Fibroblast of pulmonary artery (primary cell): ENCODE measurements at places on chromosomes 4 and X.

GRCh38 chrX:74510401-74510800, 89.1 kb downstream of the SLC16A2 start:
- DNase-seq = no peak

DNA sequence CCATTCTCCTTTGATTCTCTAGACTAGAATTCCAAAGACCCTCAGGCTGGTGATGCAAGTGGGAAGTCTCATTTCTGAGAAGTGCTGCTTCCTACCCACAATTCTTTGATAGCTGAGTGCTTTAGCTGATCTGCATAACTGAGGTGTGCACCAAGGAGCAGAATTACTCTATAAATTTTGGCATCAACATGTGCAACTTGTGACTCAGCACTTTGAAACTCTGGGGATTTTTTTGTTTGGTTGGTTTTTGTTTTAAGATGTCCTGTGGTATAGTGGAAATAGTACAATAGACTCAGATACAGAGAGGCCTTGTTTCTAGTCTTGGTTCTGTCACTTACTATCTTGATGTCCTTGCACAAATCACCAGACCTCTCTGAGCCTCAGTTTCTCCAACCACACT, 148.4 kb downstream of the AR start:
- peak; percentile 41 for DNase-seq

GRCh38 chr4:94455081-94455480, 3.3 kb downstream of the PDLIM5 start:
- peak; percentile 88 for DNase-seq

DNA sequence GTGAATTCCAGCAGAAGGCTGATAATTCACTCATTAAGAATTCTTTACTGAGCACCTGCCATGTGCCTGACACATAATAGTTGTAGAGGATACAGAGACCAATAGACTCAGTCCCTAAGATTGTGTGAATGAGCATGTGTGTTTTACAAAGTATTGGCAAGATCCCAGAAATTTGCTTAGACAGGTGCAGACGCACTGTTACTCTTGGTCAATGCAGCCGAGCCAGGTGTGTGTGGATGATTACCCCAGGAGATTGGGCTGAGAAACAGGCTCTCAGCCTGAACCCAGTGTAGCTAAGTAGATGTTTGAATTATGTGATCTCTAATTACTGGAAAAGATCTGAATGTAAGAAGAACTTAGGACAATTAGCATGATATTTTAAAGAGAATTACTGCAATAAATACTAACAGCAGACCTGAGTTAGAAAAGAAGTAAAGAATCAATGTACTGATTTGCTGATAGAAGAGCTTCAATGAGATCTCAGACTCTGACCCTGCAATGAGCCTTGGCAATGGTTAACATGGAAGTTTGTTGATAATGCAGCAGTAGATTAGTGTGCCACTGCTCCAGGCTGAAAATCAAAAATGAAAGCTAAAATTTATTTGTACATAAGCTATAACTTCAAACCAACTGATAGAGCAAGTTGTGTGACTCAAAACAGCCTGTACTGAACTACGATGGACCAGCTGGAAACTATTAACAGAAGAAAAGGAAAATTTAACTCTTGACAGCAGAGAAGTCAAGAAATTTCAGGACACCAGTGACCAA, 32.2 kb upstream of the NDST4 start:
- no peak for DNase-seq

GRCh38 chr4:111717921-111718320, 427.3 kb upstream of the FAM241A start:
- no peak for DNase-seq

DNA sequence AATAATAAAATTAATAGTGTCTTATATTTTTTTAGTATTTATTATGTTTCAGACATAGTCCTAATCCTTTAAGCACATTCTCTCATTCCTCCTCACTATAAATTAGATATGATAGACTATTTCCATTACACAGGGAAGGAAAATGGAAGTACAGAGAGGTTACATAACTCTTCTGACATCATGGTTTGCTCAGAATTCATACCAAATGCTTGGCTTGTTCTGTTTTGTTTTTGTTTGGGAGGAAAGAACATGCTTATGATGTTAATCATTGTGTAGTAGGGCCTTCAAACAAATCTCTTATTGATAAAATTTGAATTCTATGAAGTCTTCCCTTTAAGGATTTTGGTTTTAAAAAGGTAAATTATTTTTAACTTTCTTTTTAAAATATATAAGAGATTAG, 59.5 kb downstream of the RXFP1 start:
- peak; percentile 57 for DNase-seq

- DNase-seq = no peak
Measured at GRCh38 chrX:85359051-85359450, 20.4 kb downstream of the POF1B start.

DNA sequence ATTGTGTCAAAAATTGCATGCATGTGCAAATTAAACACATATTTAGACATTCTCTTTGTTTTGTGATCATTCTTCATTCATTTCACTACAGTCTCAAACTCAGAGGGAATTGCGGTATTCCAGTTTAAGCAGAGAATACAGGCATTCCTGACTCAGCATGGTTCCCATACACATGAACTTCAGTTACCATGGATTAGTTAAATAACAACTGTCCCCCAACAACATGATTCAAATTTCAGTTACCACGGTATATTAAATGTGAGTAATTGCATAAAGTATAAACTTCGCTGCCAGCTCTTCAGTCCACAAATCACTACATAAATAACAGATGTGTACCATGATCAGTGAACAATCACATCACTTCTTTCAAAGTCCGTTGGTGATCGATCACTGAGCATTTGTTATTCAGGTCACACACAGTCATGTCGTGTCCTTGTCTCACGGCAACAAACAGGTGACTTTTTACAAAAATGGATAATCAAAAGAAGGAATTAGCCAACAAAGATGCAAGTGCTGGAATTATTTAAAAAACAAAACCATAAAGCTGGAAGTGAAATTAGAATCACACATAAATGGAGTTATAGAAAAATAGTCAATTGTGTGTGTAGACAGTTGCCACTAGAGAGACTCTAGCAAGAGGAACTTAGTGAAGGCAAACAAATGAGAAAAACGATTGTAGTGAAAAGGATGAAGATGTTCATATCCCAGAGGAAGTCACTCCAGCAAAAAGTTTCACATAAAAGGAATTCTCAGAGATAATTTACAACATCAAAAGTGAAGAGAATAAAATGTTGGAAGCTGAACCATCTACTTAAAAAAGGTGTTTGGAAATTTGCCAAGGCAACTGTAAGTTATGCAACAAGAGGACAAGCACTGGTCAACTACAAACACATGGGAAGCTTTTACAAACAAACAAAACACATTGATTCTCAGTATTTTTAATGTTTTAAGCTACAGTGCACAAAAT, 138.6 kb upstream of the SMARCAD1 start:
- DNase-seq = peak; percentile 5

GRCh38 chr4:159107203-159107925, 4.5 kb downstream of the RAPGEF2 start:
- DNase-seq = no peak

DNA sequence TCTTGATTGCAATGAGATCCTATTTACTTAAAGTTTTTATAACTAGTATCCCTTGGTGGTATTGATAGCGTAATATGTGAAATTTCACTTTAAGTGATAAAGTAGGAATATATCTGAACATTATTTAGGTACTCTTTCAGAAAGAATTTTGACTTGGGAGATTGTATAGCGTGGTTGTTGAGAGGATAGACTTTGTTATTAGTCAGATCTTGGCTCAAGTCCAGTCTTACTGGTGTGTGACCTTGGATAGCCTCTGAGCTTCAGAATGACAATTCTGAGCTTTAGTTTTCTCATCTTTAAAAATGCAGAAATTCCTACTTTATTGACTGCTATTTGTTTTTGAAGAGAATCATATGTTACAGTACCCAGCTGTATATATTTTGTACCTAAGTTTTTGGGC, 32.6 kb downstream of the DCK start:
- DNase-seq = peak; percentile 78

GRCh38 chr4:41437111-41437536, 100.8 kb upstream of the LIMCH1 start:
- DNase-seq = no peak

DNA sequence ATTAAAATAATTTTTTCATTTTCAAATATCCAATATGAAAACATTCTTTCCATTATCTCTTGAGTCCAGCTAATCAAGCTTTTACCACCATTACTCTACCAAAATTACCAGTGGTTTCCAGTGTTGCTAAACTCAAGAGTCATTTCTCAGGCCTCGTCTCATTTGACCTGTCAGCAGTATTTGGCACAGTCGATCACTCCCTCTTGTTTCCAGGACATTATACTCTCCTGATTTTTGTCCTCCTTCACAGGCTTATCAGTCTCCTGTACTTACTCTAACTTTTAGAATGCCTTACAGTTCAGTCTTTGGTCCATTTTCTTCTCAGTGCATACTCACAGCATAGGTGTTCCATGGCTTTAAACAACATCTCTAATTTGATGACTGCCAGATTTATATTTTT, 11.6 kb downstream of the USP38 start:
- no peak for DNase-seq

DNA sequence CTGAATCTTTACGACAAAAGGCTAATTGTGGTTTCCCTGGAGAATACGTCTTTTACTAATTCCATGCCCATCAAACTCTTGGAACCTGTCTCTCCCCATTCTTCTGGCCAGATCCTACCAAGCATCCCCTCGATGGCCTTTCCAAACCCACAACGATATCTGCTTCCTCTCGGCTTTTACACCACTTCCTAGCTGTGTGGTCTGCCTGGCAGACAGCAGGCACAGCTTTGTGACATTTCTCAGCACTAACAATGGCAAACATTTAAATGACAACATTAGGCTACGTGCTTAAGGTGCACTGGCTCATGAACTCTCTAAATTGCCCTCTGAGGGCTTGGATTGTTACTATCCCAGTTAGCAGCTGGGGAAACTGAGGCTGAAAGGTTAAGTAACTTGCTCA, 141.0 kb downstream of the NSUN7 start:
- no peak for DNase-seq

- DNase-seq = peak; percentile 53
Measured at GRCh38 chr4:149896432-149896831, 80.8 kb upstream of the IQCM start.

- no peak for DNase-seq
Measured at GRCh38 chr4:139887376-139887802, 221.8 kb downstream of the MGST2 start.

DNA sequence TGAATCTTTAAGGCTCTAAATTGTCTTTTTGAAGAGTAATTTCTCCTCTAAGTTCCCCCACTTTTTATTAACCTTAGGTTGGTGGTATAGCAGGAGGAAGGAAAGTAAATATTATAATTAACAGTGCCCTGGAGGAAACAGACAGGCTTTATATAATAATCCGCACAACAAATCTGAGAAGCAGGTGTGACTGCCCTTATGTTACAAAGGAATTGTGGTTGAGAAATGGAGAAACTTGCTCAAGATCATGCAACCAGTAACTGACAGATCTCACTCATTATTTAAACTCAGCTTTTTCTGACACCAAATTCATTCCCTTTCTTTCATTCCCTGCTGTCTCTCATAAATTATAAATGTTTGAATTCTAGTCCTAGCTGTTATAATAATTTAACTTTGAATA, 282.0 kb downstream of the PPP3CA start:
- DNase-seq = no peak

DNA sequence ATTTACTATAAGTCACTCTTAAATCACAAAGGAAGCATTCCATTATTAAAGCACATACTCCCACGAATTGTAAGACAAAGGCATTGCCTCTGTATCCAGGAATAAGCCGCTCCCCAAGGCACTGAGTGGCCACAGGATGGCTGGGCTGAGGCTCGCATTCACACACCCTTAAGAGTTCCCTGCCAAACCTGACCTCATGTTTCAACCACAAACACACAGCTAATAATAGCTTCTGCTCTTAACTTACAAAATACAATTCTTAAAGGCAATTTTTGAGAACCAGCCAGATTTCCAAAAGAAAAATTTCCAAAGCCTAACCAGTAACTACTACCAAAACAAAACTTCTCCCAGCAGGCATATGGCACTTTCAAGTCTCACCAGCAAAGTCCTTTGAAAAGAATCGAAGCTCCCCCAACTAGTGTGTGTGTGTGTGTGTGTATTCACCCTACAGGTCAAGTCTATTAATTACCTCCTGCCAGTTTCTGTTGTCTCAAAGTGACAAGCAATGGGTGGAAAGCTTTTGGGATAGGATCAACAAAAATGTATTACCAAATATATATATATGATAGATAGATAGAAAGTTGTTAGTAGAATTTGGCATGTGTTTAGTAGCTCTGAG, 36.0 kb downstream of the ARHGAP6 start:
- DNase-seq = peak; percentile 91

GRCh38 chr4:69058410-69059059, 37.7 kb upstream of the UGT2B7 start:
- no peak for DNase-seq

DNA sequence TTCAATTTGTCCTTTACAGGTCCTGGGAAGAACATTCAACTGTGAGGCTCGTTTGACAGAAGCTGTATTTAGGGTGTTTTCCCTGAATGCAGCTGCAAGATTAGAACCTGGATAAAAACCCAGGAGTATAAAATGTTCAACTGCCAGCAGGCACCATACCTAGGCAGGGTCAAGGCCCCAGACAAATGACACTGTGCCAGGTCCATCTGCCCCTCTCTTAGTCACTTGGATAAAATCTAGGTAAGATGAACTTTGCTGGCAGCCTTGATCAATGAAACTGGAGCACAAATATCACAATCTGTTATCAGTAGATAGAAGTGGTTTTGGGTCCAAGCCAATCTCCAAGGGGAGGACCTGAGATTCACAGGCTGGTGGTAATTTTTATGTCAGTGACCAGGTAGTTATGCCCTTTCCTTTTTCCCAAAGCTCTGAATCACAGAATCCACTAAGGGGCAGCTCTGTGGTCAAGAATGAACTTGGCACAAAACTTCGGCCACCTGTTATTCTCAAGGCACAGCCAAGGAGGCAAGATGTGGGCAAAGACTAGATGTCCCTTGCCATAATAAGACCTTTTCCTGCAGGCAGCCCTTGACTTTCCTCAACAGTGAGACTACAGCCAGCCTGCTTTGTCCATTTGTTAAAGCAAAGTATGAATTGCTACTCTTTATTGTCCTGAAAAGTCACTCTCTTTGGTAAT, 501.0 kb downstream of the PPARGC1A start:
- no peak for DNase-seq

- DNase-seq = no peak
Measured at GRCh38 chrX:18351784-18352183, 2.7 kb downstream of the SCML2 start.

GRCh38 chrX:19789376-19789775, 98.0 kb downstream of the SH3KBP1 start:
- DNase-seq = no peak

DNA sequence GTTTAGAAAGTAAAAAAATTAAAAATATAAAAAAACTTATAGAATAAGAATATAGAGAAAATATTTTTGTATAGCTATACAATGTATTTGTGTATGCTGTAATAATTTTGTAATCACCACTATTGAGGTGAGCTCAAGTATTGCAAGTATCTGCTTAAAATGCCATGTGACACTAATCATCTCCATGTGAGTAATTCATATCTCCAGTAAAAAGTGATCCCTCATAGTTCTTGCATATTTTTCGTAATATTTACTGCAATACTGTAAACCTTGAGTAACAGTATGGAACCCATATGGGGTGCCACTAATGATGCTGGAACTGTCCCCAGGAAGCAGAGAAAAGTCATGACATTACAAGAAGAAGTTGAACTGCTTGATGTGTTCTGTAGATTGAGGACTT, 43.2 kb upstream of the HUWE1 start:
- DNase-seq = no peak

- DNase-seq = no peak
Measured at GRCh38 chrX:629230-630006, 1.2 kb upstream of the SHOX start.
